ENCODE measurements at places on chromosomes 5 and 9. TPM values are rescaled to one million over a fixed set of nuclear protein-coding genes. Genes with fewer than 3 reads are reported as not detected.

- no peak overlapping the region for H3K27ac ChIP-seq
- peaks cover 6% of the 10 kb centered on the region for H3K36me3 ChIP-seq
- DNase-seq = no peak
- H3K27me3 ChIP-seq = no peaks in the 10 kb centered on the region
These were observed 139.4 kb upstream of the IL12B start for GRCh38 chr5:159469496-159470372.

GRCh38 chr5:152462021-152462721, 57.1 kb upstream of the NMUR2 start:
- no peak for DNase-seq
- no peak overlapping the region for H3K4me3 ChIP-seq
- no peaks in the 10 kb centered on the region for H3K36me3 ChIP-seq
- no peak overlapping the region for H3K27ac ChIP-seq

DNA sequence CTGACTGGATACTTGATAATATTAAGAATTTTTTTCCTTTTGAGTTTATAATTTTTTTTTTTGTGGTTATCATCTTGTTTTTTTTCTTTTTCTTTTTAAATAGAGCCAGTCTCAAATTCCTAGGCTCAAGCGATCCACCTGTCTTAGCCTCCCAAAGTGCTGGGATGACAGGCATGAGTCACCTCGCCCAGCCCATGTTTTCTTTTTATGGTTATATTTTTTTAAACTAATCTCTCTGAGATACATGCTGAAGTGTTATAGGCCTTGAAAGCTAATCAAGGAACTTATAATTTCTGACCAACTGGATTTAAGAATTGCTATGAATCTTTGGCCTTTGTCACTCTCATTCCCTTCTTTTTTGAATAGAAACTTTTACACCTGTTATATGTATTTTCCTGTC, 6.8 kb upstream of the AMACR start:
- H3K4me1 ChIP-seq = peaks cover 1% of the 10 kb centered on the region
- no peak overlapping the region for H3K4me3 ChIP-seq
- no peak for DNase-seq
- no peak overlapping the region for H3K27ac ChIP-seq
- no peaks in the 10 kb centered on the region for H3K27me3 ChIP-seq

Gene EGFL7
- total RNA-seq = not detected

Gene SOX30
- total RNA-seq = 0.47 TPM

DNA sequence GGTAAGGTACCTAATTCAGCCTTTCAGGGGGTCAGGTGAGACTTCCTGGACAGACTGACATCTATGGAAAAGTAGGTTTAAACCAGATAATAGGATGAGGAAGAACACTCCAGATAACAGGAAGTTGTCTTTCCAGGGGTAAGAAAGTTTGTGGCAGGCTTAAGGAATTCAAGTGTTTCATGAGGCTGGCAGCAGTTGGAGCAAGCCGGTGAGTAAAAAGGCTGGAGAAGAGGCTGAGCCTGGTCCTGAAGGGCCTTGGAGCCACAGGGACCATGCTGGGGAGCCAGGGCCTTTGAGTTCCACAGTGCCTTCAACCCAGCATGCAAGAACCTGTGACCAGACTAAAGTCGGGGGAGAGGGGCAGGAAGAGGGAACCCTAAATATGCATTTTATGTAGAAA, 353.4 kb downstream of the SPOCK1 start:
- no peaks in the 10 kb centered on the region for H3K36me3 ChIP-seq
- H3K27me3 ChIP-seq = no peaks in the 10 kb centered on the region
- DNase-seq = no peak
- no peak overlapping the region for H3K4me3 ChIP-seq

DNA sequence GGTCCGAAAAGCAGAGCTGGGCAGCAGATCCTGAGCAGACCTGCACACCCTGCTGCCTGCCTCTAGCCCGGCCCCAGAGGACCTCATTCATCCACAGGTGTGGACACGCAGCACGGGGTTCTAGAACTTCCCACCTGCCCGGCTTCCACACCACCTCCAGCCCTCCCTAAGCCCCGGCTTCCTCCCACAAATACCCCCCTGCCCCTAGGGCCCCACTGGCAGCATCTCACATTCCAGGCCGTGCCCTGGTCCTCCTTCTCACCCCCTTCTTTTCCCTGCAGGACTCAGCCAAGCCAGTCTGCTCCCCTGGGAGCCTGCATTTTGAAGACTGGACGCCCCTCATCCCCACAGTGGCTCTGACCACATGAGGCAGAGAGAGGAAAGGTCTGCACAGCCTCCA, 138.9 kb downstream of the ADAMTS2 start:
- no peaks in the 10 kb centered on the region for H3K36me3 ChIP-seq
- no peak for DNase-seq
- H3K27me3 ChIP-seq = no peaks in the 10 kb centered on the region
- no peaks in the 10 kb centered on the region for H3K4me1 ChIP-seq

DNA sequence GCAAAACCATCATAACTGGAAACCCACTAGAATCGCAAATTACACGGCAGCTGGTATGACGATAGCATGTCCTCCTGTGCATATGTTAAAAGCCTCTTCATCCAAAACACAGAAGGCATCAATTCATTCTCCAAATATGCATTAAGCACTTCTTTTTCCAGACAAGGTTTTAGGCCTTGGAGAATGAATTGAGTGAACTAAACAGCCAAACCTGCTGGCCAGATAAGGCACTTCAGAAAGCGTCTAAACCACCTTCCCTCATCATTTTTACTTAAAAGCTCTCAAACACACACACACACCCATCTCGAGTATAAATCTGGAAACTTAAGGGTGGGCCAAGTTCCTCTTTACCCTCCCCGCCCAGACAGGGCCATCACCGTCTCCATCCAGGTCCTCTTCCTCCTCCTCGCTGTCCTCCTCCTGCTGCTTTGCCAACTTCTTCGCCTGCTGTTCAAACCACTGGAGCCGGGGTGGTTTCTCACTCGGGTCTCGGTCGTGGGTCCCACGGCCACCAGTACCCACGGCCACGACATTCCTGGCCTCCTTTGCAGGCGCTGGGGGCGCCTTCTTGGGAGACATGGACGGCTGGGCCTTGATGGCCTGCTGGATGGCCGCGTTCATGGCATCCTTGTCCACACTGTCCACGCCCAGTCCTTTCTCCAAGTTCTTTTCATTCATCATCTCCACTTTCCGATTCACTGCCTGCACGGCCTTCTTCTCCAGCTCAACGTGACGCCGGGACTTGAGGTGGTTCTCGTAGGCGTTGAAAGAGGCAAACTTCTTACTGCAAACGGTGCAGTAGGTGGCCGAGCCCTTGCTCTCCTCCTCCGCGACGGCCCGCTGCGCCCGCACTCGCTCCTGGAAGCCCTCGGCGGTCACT, 696 bp downstream of the ZNF622 start:
- H3K4me1 ChIP-seq = peaks cover 83% of the 10 kb centered on the region
- peak overlapping the region; percentile 99 for H3K4me3 ChIP-seq
- H3K27ac ChIP-seq = peak overlapping the region; percentile 95
- no peak for DNase-seq
- H3K27me3 ChIP-seq = no peaks in the 10 kb centered on the region

DNA sequence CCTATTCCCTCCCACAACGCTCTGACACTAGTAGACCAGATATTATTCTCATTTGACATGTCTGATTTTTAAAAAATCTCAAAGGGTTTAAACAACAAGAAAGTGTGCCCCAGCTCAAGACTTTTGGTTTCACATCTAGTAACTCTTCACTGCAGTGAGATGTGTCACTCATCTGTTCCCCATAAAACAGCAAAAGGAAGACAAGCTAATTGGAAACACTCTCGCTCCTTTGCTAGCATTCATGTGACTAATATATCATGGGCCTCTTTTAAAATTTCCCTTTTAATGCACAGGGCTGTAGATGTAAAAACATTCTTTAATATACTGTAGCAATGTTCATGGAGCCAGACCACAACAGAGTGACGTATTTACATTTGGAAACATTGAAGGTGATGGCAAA, 372.6 kb downstream of the ZNF608 start:
- H3K27ac ChIP-seq = no peak overlapping the region
- no peak overlapping the region for H3K4me3 ChIP-seq
- H3K4me1 ChIP-seq = no peaks in the 10 kb centered on the region
- no peak for DNase-seq
- H3K36me3 ChIP-seq = no peaks in the 10 kb centered on the region

DNA sequence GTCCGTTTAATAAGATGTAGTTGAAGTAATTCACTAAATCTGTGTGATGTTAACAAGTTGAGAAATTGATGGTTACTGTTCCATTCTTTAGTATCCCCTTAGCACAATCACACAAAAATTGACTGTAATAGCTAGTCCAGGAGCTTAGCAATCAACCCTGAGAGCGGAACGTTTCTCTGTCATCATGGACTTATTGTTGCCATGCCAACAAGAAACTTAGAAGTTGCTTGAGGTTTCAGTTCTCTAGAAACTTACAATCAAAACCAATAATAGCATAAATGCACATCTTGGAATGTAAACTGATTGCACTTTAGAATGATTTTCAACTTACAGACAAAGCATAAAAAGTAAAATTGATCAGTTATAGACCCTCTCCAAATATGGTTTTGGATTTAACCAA, 125.4 kb upstream of the ANKH start:
- no peaks in the 10 kb centered on the region for H3K27me3 ChIP-seq
- no peak for DNase-seq
- H3K4me1 ChIP-seq = peaks cover 59% of the 10 kb centered on the region
- peak overlapping the region; percentile 75 for H3K27ac ChIP-seq

DNA sequence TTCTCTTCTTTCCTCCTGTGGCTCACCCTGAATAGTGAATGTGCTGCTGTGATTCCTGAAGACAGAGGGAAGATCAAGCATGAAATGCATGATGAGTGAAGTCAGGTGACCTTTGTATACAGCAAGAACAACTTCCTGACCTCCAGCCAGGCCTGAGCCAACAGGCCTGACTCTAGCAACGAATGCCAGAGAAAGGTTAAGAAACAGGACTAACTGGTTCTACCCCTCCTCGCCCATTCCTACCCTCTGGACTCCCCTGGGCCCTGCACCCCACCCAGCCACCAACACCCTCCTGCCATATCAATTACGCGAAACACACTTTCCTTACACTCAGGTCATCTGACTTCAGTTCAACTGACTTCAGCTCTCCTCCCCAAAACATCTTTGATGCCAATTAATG, 4.9 kb downstream of the SUSD1 start:
- H3K27ac ChIP-seq = peak overlapping the region; percentile 3
- H3K36me3 ChIP-seq = peaks cover 2% of the 10 kb centered on the region
- no peak for DNase-seq
- H3K4me3 ChIP-seq = no peak overlapping the region
- H3K27me3 ChIP-seq = no peaks in the 10 kb centered on the region

GRCh38 chr5:53069626-53070025, 39.9 kb downstream of the MOCS2 start:
- no peaks in the 10 kb centered on the region for H3K36me3 ChIP-seq
- H3K27me3 ChIP-seq = peaks cover 2% of the 10 kb centered on the region
- no peak overlapping the region for H3K27ac ChIP-seq
- no peaks in the 10 kb centered on the region for H3K4me1 ChIP-seq

DNA sequence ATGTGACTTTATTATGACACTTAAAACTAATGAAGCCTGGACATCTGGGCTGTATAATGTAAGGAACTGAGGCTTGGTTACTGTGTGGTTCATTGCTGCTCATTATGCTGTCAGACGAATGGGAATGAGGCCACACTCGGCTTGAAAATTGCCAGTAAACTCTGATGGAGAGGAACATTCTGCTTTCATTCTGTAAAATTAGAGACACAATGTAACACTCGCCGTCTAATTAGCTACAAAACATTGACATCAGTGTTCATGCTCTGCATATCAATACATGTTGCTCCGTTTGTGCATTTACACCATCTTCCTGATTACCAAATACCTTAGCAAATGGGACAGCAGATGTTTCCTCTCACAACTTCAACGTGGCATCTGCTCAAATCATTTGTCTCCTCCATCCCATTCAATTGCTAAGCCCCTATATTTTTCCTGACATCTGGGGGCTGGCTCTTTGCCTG, 133.0 kb downstream of the SLC28A3 start:
- no peak for DNase-seq
- no peaks in the 10 kb centered on the region for H3K27me3 ChIP-seq
- no peak overlapping the region for H3K4me3 ChIP-seq

DNA sequence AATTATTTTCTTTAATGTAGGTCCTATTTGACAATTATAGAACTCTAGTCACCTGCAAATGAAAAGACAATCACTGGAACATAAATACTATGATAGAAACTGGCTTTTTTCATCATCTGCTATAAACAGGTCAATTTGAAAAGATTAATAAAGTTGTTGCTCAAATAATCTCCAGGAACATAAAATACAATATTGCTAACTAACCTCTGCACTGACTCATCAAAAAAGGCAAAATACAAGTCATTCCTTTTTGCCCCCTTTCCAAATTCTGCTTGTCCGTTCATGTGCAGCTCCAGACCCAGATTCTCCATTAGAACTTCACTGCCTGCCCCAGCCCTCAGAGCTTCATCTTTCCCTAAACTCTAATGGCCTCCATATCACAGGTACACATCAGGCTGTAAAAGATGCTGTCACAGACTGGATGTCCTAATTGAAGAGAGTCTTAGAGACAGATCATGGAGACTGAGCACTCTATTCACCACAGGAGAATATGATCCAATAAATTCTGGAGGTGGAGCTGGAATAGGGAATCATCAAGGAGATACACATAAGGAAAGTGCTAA, 1.6 kb downstream of the DCTN4 start:
- H3K4me3 ChIP-seq = no peak overlapping the region
- no peaks in the 10 kb centered on the region for H3K27me3 ChIP-seq
- peaks cover 41% of the 10 kb centered on the region for H3K36me3 ChIP-seq
- H3K4me1 ChIP-seq = peaks cover 24% of the 10 kb centered on the region
- no peak for DNase-seq

- H3K4me1 ChIP-seq = no peaks in the 10 kb centered on the region
- DNase-seq = no peak
- peaks cover 9% of the 10 kb centered on the region for H3K27me3 ChIP-seq
- H3K36me3 ChIP-seq = no peaks in the 10 kb centered on the region
- no peak overlapping the region for H3K27ac ChIP-seq
These were observed 135.4 kb upstream of the RASEF start for GRCh38 chr9:83198371-83198770.

Gene NFX1
- 57.2 TPM for total RNA-seq

GRCh38 chr5:31854181-31855133, 215.5 kb downstream of the PDZD2 start:
- H3K4me1 ChIP-seq = peaks cover 14% of the 10 kb centered on the region
- H3K36me3 ChIP-seq = no peaks in the 10 kb centered on the region

Gene FCN2
- not detected for total RNA-seq

DNA sequence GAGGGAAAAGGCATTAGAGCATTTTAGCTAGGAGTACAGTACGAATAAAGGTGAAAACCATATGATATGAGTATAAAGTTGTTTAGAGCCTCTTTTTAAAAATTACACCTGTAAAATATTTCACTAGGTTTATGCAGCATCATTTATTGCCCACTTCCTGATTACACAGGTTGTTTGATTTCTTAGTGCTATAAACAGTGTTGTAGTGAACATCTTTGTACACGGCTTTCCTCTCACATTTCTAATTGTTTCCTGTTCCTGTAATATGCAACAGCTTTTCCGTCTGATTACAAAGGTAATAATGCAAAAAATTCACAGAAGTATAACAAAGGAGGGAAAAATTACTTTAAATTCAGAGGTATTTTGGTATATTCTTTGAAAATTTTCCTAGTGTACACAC, 13.0 kb downstream of the STOM start:
- H3K4me3 ChIP-seq = no peak overlapping the region
- DNase-seq = no peak
- peaks cover 7% of the 10 kb centered on the region for H3K36me3 ChIP-seq
- H3K27me3 ChIP-seq = no peaks in the 10 kb centered on the region
- no peak overlapping the region for H3K27ac ChIP-seq

GRCh38 chr5:58121391-58121790, 338.5 kb downstream of the PLK2 start:
- H3K36me3 ChIP-seq = no peaks in the 10 kb centered on the region
- no peak overlapping the region for H3K4me3 ChIP-seq
- H3K27ac ChIP-seq = no peak overlapping the region
